GOT3 (cell line): ENCODE measurements at places on chromosomes 7 and 10.

- DNase-seq = no peak
These were observed 802.3 kb upstream of the SORCS1 start for GRCh38 chr10:107966826-107967225.

- no peak for DNase-seq
These were observed 48.7 kb downstream of the VIPR2 start for GRCh38 chr7:159095979-159096411.

DNA sequence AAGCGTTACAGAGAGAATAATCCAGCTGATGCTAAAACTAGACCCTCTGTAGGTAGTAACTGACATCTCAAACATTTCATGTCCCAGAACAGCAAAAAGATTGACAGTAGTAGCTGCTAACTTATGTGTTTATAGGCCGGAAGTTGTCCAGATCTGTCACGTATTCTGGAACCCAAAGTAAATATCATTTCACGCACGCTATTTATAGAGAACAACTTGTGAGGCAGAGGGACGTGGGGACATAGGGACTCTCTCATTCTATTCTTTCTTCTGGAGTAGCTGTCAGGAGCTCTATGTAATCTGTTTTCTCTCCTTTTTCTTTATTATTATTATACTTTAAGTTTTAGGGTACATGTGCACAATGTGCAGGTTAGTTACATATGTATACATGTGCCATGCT lies 22.3 kb downstream of the AGK start:
- no peak for DNase-seq

DNA sequence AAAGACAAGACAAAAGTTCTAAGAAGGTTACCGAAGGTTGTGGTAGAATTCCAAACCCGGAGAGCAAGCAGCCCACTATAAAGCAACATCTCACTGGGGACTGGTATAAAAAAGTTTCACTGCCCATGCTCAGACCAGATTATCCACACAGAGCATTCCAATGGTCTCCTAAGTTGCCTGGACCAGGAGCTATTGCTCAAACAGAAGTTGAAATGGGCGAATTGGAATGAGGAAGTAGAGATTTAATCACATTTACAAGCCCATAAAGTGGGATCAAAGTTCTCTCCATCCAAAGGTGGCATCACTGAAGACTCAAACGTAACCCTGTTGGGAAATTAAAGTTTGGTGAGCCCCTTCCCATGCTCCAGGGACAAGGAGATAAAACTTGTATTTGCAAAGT lies 19.8 kb downstream of the OR2F1 start:
- DNase-seq = no peak
